CD8-positive, alpha-beta T cell (primary cell): ENCODE measurements at places on chromosomes 5 and 9.

DNA sequence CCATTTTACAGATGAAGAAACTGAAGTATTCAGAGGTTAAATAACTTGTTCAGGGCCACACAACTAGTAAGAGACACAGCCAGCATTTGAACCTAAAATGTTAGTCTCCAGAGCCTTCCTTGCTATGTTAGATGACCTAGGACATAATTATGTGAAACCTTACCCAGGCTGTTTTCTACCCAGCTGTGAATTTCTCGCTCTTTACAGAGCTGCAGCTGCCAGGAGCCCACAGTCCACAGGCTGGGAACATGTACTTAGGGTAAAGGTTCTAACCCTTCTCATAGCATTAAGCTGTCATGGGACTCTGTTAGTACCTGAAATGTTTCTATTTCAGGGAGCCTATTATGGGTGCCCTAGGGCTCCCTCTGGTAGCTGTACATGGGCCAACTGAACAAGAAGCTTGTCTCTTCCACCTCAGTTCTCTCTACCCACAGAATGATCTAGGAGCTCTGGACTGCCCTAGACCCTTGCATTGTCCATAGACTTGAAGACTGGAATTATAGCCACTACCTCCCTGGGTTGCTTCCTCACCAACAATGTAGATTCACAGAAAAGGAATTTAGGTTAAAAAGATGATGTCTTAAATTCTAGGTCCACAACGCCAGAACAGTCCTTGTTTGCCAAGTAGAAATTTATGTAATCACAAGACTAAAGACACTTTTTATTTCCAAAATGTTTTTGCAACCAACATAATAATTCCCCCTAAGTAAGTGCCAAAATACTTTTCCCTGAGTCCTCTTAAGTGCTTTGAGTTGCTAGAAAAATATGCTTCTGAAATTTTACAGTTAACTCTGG is 262.9 kb downstream of the PIK3R1 start:
- no peak for DNase-seq

DNA sequence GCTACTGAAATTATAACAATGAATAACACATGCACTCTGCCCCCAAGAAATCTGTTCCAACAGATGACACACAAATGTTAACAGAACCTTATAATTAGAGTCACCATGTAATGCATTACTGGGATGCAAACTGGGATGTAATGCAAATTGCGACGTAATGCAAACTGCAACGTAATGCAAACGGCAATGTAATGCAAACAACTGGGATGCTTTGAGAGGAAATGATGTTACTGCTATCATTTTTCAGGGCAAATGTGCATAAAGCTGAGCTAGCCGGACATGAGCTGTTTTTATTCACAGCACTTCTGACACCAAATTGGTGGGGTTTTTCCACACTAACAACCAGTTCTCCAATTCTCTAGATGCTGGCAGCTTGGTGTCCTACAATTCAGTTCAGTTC is 117.2 kb downstream of the ADAMTS16 start:
- no peak for DNase-seq

DNA sequence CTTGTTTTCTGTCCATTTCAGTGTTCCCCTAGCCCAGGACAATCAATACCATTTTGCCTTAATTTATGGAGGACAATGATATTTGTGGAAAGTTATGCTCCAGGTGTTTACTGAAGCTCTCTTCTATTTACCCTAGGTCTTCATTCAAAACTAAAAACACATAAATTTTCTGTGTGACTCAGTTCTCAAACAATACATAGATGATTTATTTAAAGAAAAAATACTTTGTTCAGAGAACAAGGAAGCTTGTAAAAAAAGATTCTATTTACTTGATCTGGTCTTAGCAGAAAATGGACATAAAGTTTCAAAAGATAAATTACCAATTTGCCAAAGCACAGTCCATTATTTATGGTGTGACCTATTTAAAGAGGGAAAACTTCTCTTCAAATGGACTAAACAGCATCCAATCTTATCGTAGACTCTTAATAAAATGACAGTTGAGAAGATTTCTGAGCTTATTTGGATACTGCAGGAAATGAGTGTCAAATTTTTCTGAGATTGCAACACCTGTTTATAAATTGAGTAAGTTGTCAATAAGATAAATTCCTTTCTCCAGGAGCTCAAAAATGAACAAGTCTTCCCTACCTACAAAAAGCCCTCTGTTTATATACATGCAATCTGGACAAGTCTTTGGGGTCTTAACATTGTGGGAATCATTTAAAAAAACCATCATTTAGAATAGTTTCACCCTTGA is 627.2 kb downstream of the PSAT1 start:
- DNase-seq = no peak

DNA sequence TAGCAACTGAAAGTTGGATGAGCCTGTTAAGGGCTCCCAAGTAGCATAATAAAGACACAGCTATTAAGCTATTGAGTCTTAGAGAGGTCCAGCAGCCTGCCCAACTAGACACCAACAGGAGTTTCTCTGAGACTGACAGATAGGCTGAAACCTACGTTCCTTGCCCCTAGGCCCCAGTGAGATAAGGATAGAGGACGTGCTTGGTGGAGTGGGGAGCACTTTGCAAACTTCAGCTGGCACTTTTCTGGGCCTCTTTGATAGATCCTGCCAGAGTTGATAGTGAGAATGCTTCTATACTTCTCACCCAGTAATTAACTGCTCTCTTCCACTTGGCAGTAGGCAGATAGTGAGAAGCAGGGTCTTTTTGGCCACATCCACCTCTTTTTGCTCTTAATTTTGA is 20.8 kb upstream of the CTNNA1 start:
- DNase-seq = no peak

- DNase-seq = no peak
Measured at GRCh38 chr9:135903358-135903656, 4.0 kb downstream of the CAMSAP1 start.
